NCI-H1048 (cell line): ENCODE measurements at places on chromosomes 6 and 20.
A peak's percentile ranks its signal among the peaks of the same experiment; 100 is the strongest.

DNA sequence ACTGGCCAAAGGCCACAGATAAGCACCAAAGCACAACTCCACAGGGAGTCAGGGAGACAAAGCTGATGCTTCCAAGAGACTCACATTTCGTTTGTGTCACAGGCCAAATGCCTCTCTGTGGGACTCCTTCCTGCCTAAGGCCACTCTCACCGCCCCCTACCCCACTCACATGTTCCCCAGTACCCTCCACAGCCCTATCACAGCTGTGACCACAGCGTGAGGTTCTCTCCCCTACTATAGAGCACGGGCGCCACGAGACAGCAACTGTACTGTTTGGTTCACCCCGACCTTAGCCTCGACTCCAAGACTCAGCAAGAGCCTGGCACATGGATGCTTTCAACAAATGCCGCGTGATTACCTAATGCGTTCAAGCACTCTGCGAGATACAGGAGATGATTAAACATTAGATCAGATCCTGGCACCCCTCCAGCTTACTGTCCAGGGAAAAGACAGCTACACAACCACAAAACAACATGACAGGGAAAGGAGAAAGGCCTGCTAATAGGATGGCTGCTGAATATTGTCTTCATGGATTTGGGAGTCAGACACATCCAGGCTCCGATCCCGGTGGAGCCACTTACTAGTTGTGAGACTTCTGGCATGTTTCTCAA is 105.5 kb downstream of the AGPAT4 start:
- DNase-seq: no peak

GRCh38 chr6:16684896-16685554 is 76.2 kb downstream of the ATXN1 start:
- DNase-seq: no peak

DNA sequence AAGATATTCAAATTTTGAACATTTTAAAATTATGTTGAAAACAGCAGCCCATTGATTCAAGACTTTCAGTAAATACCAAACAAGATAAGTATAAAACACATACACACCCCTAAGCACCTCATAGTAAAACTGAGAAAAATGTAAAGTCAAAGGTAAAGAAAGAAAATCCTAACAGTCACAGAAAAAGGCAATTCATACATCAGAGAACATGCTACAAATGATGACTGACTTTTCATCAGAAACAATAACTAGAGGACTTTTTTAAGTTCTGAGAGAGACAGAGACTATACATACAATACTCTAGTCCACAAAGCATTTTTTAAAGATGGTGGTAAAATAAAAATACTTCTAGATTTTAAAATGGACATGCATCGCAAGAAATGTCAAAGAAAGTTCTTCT is 111.0 kb downstream of the PFDN4 start:
- no peak for DNase-seq

- no peak for DNase-seq
Measured at GRCh38 chr20:13297147-13297899, 76.2 kb downstream of the ISM1 start.

DNA sequence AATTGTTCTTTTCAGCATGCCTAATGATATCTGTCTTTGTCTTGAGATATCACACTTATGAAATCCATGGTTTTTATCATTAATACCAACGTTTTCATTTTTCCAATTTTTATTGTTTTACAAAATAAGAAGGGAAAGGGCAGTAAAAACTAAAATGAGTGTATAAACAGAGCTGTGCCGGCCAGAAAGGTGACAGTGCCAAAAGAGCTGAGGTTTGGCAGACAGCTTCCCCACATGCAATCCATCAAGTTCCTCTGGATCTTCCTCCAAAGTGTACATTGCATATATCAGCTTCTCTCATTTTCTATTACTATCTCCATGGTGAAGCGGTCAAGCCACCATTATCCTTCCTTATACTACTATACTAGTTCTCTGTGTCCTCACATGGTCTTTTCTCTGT is 10.1 kb upstream of the TMEM244 start:
- no peak for DNase-seq

DNA sequence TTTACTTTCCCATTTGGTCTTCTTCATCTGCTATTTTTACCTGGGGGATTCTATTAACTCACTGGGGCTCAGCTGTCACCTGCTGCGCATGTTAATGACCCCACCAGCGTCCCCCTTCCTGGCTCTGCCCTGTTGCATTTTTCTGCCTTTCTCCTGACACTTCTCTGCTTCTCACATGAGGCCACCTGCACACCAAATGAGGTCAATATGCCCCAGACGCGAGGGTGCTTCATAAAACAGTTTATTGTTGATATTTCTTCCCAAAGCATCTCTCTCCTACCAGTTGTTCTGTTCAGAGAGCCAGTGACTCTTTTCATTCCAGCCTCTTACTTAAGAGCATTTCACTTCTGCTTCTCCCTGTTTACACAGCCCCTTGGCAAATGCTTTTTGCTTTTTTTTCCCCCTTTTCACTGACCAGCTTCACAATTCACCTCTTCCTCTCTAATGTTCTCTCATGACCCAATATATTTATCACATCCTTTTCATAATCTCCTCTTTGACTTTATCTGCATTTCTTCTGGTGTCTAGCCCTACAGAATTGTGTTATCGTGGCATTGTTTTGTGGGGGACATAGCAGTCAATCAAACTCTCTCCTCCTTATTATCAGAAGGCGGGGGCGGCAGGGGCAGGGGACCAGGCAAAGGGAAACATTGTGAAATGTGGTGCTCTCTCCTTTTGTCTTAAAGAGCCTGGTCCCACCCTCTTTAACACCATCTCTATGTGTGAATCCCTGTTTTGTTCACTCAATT is 545.8 kb upstream of the CITED2 start:
- DNase-seq: no peak

DNA sequence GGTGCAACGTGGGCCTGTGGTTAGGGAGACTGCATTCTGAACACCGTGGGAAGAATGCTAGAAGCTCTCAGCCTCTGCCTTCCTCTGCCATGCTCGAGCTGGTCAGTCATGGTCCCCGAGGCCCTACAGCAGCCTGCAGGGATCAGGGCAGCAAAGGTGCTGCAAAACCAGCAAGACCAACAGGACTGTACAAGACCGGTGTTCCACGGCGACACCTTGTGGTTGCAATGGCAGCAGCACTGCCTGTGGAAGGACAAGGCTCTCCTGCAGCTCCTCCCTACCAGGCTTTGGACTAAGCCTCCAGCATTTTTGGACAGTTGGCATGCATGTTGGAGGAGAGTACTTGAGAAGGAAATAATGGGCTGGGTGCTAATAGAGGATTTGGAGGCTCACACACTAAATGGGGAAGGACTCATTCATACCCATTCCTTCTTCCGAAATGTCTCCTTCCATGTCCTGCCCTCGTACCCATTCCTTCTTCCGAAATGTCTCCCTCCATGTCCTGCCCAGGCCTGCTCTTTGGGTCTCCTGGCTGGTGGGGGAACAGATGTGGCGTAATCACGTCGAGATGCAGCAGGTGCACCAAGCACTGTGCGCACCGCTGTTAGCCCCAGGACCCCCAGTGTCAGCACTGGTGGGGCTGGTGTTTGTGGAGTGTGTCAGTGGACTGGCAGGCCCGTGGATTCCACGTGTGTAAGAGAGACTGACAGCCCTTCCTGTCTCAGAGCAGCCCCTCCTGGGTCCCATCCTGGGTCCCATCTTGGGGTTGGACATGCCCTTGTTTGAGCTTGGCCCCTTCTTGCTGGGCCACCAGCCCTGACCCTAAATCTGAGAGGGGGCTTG is 18.6 kb upstream of the MYT1 start:
- no peak for DNase-seq

DNA sequence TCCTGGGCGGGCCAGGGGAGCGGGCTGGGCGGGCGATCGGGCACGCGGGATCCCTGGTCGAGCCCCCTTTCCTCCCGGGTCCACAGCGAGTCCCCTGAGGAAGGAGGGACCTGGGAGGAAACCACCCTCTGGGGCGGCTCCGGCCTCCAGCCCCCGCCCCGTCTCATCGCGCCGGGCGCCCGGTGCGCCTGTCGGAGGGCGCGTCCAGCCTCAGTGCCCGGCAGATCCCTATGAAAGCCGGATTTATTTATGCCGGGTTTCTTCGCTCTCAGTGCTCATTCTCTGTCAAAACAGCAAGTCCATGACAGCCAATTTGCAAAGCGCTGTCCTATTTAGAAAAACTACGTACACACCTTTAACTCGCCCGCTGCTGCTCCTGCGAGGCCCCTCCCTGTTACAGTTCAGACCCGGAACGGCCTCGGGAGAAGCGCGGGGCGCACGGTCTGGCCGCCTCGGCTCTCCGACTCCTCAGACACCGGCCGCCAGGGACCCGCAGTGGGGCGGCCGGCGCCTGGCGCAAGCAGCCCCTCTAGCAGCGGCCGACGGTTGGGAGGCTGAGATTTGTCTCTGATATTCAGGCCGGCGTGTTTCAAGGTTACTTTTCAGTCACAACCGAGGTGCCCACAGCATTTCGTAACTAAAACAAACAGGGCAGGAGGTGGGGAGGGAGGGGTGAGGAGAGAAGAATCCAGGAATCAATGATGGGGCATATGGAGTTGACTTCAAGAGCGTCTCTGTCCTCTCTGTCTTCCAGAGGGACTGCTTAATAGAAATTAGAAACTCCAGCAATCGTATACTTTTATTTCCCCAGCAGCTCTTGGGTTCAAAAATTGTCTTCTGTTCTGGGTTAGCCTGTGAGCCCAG is 782 bp upstream of the FOXA2 start:
- no peak for DNase-seq

DNA sequence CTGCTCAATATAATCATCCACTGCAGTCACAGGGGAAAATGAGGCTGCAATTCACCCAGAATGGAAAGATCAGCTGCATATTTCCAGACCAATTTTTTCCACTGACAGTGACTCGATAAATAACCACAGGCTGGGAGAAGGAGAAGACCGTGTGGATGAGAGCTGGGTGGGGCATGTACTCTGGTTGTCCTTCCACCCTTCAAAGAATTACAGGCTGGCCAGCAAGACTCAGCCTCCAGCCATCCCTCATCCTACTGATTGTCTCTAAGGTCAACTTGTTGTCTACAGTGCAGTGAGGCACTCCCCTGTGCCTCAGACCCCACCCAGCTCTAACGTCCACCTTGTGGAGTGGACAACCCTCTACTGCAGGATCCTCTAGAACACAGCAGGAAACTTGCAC is 14.5 kb upstream of the MAS1 start:
- DNase-seq: no peak

DNA sequence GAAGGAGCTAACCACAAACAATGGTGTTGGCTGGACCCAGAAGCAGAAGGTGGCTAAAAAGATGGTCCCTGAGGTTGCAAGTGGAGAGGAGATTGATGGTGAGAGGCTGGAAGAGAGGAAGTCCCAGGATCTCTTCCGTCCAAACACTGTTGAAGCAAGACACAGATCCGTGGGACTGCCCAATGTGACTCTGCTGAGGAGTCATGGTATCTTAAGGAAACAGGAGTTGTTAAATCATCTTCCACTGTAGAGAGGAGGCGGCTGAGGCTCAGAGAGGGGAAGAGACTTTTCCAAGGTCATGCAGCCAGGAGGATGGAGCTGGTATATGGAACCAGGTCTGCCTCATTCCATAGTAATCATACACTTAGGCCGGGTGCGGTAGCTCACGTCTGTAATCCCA is 4.1 kb upstream of the ZNF335 start:
- DNase-seq: no peak

- DNase-seq: no peak
Measured at GRCh38 chr20:36821964-36822437, 48.4 kb upstream of the DSN1 start.

GRCh38 chr6:13135152-13135551 is 193.2 kb downstream of the TBC1D7 start:
- no peak for DNase-seq

GRCh38 chr20:1022871-1023270 is 20.8 kb upstream of the RSPO4 start:
- DNase-seq: no peak

GRCh38 chr20:23083553-23084220 is 2.4 kb downstream of the CD93 start:
- no peak for DNase-seq

- DNase-seq: no peak
Measured at GRCh38 chr20:33675136-33675959, 1.1 kb upstream of the NECAB3 start.

- no peak for DNase-seq
Measured at GRCh38 chr6:47524136-47524845, 46.7 kb downstream of the CD2AP start.

DNA sequence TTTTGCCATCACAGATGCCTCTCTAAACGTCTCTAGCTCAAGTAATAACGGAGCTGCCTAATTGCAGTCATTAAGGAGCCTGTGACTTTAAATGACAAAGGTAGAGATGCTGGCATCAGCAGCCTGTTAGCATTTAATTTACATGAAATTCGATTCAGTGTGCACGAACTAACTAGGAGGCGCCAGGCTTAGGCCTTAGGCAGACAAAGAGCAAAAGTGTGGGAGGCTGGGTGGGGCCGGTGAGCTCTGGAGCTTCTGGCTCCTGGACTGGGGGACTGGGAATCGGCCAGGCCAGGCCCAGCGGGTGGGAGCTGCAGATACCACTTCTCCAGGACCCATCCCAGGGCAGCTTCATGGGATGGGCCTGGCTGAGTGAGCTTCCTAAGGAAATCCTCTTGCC is 170.0 kb upstream of the AGPAT4 start:
- DNase-seq: peak; percentile 72
